Inflammatory macrophage (primary cell): ENCODE measurements at places on chromosomes 1 and 21.

DNA sequence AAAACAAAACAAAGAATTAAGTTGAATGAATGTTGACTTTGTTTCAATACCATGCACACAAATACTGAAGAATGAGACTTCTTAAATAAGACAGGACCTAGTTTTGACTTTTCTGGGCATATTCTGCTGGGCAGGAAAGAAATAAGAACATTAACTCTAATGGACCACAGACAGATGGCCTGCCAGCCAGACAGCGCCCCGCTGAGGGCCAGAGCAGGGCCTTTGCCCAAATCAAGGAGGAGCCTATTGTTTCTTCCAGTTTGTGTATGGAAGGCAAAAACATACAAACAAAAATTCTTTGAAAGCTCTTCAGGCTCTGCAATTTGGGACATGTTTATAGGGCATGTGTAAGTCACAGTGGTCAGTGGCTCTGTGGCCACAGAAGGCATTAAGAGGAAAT lies 44.4 kb upstream of the KIF26B start:
- peak; percentile 46 for DNase-seq

- no peak for DNase-seq
Measured at GRCh38 chr1:13607002-13607401, 23.4 kb downstream of the PDPN start.

DNA sequence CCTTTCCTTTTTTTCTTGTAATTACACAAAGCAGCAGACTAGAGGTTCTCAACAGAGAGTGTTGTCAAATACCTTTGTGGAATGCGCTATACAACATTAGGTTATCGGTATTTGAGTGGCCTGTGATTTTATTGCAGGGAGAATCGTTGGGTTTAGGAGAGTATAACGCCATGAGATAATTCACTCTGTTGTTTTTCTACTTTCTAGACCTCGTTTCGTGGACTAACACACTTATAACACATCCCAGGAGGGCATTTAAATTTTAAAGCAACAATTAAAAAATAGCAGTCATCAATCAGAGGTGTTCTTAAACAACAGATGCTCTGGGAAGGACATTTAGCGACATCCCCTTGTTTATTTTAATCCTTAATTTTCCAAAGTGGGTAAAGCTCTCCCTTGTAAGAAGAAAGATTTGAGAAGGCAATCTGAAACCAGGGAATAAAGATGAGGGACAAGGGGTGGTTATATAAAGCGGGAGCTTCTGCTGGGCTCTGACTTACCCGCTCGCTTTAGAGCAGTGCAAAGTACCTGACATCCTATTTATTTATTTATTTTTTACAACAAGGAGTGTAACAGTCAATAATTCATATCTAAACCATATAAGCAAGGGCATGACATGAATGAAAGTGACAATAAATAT lies 4.9 kb downstream of the PBX1 start:
- no peak for DNase-seq

DNA sequence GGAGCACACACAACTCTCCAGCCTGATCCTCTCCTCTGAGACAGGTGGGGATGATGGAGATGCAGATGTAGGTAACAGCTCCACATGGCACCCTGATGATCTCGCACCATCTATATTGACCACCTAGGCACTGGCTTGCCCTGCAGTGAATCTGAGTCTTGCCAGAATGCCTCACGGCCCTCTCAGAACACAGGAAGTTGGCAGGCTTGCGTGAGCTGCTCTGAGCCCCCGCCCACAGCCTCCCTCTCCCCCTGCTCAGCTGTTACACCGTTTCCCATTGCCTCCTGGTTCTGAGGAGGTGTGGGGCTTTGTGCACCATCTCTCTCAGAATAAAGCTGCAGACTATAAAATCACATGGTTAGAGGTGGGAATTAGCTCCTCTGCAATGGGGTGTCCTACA lies 48.0 kb downstream of the URB2 start:
- DNase-seq = no peak

DNA sequence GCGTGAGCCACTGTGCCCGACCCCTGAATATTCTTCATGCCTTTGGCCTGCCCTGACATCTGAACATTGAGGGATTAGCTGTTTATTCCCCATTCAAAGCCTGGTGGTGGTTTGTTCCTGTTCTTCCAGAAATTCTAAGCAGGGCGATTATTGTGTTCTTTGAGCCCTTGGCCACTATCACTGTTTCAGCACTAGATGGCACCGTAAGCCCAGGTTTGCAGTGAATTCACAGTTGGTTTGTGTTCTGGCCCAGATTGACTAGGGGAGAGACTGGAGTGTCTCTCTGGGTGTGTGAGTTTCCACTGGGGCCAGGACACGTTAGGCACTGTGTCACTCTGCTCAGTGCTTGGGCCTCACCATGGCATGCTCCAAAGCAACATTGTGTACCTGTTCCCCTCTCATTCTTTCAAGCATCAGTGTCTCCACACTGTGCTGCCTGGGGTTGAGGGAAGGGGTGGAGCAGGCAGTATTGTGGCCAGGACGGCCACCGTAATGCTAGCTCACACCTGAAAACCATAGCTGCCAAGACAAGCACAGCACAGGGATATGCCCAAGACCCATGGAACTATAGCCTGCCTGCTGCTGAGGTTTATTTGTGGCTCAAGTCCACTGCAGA lies 52.7 kb downstream of the PKN2 start:
- peak; percentile 64 for DNase-seq

- peak; percentile 24 for DNase-seq
Measured at GRCh38 chr1:180211860-180212229, 18.2 kb upstream of the LHX4 start.

- DNase-seq = no peak
Measured at GRCh38 chr1:118564961-118565703, 380.1 kb upstream of the SPAG17 start.

GRCh38 chr1:241408170-241408569 lies 51.2 kb upstream of the RGS7 start:
- no peak for DNase-seq

GRCh38 chr1:150558761-150559655 lies 9.8 kb downstream of the ADAMTSL4 start:
- DNase-seq = peak; percentile 65
